NCI-H345 (cell line): ENCODE measurements at places on chromosomes 6 and 20.

- no peak for DNase-seq
Observed at GRCh38 chr6:122154912-122155575, 244.4 kb upstream of the HSF2 start.

- DNase-seq, result peak; percentile 28
Observed at GRCh38 chr6:56902641-56903464, 52.1 kb upstream of the BEND6 start.

GRCh38 chr6:157462956-157463742 is 82.2 kb downstream of the ZDHHC14 start:
- no peak for DNase-seq

DNA sequence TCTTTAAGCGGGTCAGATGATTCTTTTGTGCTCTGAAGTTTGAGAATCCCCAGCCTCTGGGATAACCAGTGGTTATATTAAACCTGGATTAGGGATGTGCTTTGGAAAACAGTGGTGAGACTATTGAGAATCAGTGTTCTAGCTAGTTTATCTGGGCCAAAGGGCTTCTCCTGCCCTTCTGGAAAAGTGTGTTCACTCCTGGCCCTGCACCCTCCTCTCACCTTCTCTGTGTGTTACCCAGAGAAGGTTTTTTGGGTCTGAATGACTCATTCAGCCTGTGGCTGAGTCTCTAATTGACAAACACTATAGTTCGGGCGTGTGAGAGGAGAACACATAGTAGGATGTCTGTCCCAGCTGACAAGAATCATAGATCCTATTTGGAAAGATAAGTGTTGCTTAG is 66.7 kb downstream of the LRRC1 start:
- DNase-seq, result no peak

GRCh38 chr20:8127553-8128255 is 4.4 kb upstream of the PLCB1 start:
- no peak for DNase-seq

DNA sequence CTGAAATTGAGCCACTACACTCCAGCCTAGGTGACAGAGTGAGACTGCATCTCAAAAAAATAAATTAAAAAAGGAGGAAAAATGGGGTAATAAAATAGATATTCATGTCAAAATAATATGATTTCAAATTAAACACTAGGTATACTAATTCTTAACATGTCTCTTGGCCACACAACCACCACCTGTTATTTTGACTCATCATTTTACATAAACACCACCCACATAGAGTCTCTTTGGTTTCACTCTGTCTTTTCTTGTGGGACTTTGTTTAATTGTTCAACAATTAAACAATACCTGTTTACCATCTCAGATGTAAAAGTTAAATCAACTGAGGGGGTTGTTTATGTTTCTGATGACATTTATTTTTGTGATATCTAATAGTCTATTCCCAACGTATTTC is 476.8 kb upstream of the ADGRB3 start:
- DNase-seq, result no peak

DNA sequence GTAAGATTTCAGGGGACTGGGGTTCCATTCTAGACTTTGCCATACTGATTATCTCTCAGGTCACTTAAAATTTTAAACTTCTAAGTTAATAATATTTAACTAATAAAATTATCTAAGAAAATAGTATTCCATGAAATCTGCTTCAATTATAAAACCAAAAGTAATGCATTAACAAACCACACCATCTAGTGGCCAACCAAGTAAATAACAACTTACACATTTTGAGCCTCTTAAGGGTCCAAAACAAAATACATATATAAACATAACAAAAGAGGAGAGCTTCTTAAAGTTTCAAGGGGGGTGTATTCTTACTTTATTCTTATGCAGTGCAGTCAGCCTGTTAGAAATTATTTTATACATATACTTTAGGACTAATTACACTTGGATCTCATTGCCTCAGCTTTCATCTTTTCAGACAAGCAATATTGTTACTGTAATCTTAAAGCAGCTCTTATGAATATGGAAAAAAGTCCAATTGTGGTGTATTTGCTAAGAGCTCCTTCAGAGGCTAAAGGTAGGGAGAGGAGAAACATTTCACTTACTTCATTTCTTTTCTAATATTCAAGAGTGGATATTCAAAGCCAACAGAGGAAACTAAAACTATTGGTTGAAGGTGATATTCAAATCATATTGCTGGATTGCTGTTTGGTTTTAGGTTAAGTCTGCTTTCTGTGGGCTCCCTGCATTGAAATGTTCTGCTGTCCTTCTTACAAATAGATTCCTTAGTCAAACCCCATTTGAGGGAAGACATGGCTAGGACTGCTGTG is 199.7 kb upstream of the SIM1 start:
- DNase-seq, result peak; percentile 20

- peak; percentile 59 for DNase-seq
Observed at GRCh38 chr6:82072121-82072521, 175.4 kb downstream of the IBTK start.

DNA sequence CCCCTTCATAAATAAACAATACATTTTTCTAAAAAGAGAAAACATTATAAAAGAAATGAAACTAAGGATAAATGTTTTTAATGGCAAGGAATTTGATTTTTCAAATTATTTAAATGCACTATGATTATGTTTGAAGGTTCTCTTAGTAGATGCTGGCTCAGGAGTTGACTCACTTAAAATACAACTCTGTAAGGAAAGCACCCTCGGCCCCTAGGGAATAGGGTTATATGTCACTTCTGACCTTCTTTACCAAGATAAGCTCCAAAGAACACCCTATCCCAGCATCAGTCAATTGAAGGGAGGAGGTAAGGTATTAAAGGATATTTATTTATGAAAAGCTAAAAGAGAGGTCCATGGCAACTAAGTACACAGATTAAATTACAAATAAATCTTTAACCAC is 6.8 kb downstream of the SNAP91 start:
- DNase-seq, result no peak
